ENCODE measurements at places on chromosomes 1 and 21. TPM values are rescaled to one million over a fixed set of nuclear protein-coding genes. Genes with fewer than 3 reads are reported as not detected.

The OR2L8 gene
- not detected for total RNA-seq

DNA sequence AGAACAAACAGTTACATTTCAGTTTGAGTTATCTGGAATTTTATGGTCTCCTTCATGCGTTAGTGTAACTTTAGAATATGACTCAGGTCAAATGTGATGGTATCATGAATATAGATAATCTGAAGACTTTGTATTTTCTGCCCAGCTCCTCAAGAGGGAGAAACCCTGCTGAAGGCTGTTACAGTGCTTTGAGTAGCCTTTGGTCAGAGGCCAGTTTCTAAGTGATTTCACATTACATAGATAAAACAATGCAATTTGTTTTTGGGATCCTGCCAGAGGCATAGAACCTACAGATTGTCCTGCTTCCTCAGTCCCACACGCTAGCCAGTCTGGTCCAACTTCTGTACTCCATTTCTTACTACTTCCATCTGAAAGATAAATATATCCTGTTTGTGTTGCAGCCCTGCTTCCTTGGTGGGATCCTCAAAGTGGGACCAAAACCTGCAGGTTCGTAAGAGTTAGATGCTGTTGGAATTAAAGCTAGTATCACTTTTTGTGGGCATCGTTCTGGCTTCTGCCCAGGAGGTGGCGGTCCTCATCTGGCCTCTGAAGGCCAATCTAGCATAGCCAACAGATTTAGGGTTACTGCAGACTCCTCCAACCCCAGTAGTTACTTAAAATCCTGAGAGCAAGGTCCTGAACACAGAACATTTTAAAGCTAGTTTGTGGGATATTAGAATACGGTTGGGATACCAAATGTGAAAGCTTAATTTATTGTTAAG is 645.8 kb upstream of the USP24 start:
- ATAC-seq, result no peak

DNA sequence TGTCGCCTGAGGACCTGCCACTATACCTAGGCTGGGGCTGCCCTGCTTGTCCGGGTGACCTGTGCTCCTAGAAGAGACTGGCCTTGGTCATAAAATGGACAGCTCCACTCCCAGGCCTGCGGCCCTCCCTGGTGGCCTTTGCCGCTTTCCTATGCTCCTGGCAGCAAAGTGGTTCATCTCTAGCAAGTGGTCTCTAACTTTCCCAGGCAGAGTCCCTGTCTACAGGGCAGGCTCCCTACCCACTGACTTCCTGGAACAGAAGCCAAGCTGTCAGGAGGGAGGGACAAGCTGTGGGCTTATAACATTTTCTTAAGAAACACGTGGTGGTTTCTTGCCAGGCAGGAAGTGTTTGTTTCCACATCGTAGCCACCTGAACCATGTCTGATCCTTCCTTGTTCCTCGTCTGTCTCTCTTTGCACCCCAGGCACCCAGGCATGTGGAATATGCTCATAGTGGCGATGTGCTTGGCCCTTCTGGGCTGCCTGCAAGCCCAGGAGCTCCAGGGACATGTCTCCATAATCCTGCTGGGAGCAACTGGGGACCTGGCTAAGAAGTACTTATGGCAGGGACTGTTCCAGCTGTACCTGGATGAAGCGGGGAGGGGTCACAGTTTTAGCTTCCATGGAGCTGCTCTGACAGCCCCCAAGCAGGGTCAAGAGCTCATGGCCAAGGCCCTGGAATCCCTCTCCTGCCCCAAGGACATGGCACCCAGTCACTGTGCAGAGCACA is 10.1 kb downstream of the H6PD start:
- ATAC-seq, result no peak

The CD48 gene
- 8.5 TPM for total RNA-seq

The MTARC1 gene
- 3.7 TPM for total RNA-seq

Measured in gastroesophageal sphincter (tissue), 4 donors.